Fibroblast of the aortic adventitia (primary cell): ENCODE measurements at places on chromosomes 16 and 17.

DNA sequence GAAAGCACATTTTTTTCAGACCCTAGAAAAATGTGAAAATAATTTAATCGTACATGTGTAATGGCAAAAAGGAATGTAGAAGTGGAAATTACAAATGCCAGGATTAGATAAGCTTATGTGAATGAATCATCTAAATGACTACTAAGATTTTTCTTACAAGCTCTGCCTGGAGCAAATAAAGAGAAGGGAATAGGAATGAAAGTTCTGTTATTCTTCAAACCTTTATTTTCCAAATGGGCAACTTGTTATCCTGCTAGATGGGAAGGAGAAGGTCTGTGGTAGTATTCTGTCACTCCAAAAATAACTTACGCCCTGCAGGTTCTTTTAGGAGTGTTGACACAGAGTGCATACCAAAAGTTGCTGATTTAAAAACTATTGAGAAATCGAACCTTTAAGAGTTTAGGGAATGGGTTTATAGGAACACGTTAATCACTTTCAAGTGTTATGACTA lies 9.7 kb downstream of the CTCF start:
- DNase-seq = peak; percentile 82

DNA sequence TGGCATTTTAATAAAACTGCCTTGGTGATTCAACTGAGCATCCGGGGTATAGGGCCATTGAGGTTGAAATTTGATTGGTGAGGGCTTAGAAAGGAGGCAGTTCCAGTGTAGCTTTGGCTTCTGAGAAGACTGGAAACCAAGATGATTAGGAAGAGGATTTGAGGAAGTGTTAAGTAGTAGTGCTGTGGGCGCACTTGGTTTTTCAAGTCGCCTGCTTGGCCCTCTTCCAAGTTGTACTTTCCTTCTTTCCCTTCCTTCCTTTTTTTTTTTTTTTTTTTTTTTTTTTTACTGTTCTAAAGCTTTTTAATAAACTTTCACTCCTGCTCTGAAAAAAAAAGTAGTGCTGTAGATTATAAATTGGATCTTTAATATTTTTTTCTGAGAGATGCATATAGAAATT lies 320.5 kb downstream of the UTP18 start:
- no peak for DNase-seq

DNA sequence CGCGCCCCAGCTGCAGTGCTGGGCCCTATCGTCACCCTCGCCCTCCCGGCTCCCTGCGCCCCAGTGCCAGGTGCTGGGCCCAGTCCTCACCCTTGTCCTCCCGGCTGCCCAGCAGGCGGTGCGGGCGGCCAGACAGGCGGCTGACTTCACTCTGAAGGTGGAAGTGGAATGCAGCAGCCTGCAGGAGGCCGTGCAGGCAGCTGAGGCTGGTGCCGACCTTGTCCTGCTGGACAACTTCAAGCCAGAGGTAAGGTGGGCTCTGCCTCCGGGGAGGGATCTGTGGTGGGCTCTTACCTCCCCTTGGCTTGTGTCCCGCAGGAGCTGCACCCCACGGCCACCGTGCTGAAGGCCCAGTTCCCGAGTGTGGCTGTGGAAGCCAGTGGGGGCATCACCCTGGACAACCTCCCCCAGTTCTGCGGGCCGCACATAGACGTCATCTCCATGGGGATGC lies 17.9 kb downstream of the QPRT start:
- DNase-seq = no peak

DNA sequence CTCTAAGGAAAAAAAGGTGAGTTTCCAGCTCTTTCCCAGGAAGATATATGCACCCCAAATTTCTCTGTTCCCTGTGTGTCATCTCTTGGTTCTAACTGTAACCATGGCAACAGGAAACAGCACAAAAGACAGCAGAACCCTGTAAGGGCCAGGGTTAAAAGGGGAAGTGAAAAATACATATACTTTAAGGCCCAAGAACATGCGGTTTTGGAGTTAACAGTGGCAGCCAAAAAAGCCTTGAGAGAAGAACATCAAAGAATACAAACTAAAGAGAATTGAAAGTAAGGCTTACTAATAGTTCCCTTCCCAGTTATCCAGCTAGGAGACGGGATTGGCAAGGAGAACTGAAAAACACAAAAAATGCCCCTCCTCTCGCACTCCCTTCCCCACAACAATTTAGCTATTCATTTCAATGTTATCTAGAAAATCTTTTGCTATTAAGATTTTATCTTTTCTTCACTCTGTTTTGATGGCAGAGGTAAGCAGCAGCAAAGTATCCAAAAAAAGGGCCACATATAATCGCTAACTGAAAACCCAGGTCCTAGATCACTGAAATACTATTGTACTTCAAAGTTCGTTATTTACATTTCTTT lies 1.5 kb downstream of the SPOP start:
- peak; percentile 34 for DNase-seq

- no peak for DNase-seq
Observed at GRCh38 chr16:78100112-78100467, 636 bp downstream of the WWOX start.

DNA sequence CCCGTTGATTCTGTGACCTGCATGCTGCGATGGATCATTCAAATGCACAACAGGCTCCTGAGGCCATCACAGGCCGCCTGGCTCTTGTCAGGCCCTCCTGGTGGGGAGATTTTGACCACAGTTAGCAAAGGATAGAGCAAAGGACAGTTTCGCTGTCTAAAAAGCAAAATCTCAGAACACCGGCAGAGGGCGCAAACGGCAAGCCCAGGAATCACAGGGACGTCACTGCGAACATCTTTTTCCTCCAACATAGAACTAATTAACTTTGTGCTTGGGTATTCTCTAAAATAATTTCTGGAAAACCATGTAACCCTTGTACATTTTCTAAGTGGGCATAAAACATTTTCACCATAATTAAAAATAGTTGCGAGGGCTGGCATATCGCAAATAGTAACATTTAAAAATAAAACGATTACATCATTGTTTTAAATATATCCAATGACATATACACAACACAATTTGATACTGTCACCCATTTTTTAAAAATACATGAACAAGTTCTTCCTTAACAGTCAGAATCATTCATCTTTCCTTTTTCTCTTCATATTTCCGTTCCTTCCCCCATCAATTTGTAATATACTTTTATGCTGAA lies 19.7 kb upstream of the SLC47A1 start:
- DNase-seq = peak; percentile 76

- no peak for DNase-seq
Observed at GRCh38 chr17:75676461-75676860, 9.3 kb downstream of the SAP30BP start.

DNA sequence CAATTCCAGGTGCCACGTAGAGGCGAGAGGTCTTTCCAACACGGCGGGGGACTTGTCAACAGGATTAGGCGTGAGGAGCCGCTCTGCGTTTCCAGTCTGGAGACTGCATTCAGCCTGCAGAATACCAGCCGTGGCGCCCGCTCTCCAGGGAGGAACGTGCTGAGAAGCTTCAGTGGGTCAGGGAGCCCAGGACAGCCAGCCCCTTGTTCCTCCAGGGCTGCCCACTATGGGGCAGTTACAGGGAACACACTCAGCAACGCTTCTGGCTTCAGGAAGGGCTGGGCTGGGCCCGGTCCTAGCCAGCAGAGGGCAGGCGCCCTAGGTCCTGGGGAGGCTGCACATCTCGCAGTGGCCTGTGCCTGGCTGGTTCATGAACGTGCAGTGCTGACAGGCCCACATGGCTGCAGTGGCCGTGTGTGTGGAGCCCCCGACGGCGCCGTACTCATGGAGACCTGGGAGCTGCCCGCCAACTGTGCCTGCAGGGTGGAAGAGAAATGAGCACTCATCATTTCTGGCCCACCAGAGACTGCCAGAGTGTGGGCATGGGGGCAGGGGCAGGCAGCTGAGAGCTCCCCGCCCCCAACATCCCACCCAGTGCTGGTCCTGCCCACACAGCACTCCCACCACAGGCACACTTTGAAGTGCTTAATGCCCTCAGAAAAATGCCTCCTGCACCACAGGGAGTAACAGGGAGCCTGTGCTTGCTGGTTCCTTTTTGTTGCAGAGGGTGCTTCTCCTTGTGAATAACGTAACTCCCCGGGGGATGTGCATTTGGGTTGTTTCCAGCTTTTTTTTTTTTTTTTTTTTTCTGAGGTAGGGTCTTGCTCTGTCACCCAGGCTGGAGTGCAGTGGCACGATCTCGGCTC lies 7.0 kb upstream of the FAAP100 start:
- DNase-seq = no peak

DNA sequence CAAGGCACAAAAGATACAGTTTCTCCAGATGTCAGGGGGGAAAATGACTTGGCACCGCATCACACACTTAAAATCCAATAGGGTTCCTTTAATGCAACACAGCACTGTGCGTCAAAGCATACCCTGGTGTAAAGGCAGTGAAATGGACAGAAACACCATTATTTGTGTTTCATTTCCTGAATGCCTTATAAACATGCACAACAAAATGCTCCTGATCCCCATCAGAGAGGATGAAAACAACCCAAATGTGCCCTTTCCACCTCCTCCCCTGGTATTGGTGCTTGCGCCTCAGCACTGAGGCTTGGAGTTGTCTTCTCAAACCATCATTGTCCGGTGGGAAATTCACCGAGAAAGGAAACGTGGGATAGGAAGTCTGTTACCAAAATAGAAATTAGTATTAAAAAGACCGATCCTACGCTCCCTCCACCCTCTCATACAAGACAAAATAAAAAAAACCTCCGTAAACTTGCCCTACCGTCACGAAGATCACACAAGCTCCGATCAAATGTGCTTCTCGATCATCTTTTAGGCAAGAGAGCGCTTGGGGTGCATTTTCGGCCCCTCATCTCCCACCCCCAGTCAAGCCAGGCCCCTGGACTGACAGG lies 722 bp downstream of the CDC27 start:
- peak; percentile 65 for DNase-seq

DNA sequence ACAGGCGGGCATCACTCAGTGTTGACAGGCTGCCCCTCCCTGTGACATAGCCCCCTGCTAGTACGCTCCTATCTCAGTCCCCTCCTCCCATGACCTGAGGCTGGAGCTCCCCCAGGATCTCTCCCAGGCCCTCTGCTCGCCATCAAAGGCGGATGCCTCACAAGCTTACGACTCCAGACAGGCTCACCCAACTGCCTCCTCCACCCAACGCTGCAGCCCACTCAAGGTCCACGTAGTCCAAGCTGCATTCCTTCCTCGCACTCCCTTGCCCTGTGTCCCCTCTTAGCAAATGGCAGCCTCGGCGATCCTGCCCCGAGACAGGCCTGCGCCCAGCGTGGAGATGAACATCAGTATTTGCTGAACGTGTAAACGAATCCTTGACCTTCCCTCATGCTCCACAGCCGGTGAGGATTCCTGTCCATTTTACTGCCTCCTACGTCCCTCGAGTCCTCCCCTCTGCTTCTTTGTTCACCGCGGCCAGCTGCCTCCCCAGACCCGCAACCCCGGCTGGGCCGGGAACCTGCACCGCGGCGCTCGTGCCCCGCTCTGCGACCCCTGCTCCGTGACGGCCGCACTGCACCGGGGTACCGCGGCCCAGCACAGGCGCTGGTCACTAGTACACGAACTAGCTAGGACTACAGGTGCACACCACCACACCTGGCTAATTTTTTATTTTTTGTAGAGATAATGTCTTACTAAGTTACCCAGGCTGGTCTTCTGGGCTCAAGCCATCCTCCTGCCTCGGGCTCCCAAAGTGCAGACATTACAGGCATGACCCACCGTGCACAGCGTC lies 838 bp upstream of the TMEM97 start:
- no peak for DNase-seq

- peak; percentile 41 for DNase-seq
Observed at GRCh38 chr17:80123791-80124190, 22.4 kb downstream of the GAA start.

- DNase-seq = peak; percentile 41
Observed at GRCh38 chr16:85750827-85751697, at the start of gene C16orf74. TSS of gene C16orf74 (minus strand) at chr16:85751096. CDS start at chr16:85735217, 15,879 bp downstream.

- DNase-seq = no peak
Observed at GRCh38 chr16:12891836-12892235, 9.6 kb upstream of the SHISA9 start.

- DNase-seq = no peak
Observed at GRCh38 chr16:25177831-25178688, 38.7 kb upstream of the AQP8 start.

GRCh38 chr16:51049276-51049675 lies 101.8 kb downstream of the SALL1 start:
- no peak for DNase-seq
